ENCODE measurements at places on chromosomes 6 and 20. TPM values are rescaled to one million over a fixed set of nuclear protein-coding genes. Genes with fewer than 3 reads are reported as not detected.

- DNase-seq, result no peak
These were observed 369.4 kb upstream of the HS3ST5 start for GRCh38 chr6:114712129-114712662.

NNAT gene
- polyA plus RNA-seq, result 0.90 TPM

DNA sequence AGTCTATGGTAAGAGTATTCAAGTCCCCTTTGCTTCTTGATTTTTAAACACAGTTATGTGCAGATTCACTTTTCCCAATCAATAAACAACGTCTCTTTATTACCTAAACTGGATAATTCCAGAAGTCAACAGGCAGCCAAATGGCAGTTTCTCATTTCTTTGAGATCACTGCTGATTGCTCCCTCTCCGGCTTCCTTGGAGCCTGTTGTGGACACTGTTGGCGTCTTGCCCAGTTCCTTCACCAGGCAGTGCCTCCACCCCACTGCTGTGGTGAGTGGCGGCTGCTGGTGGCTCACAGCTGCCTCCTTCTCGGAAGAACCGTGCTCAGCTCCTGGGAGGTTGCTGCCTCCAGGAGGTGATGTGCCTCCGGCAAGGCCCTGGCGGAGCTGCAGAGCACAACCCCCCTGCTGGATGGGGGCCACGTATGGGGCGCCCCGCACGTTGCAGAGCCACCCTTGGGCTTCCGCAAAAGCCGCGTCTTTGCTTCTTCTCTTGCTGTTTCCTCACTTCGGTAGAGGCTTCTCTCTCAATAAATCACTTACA is 105.1 kb upstream of the CNKSR3 start:
- DNase-seq, result peak; percentile 77

HLA-DOA gene
- polyA plus RNA-seq, result not detected

MKKS gene
- polyA plus RNA-seq, result 17.8 TPM

GRCh38 chr20:57610261-57610952 is 9.8 kb downstream of the ZBP1 start:
- DNase-seq, result no peak

SLC17A9 gene
- 23.2 TPM for polyA plus RNA-seq

DNA sequence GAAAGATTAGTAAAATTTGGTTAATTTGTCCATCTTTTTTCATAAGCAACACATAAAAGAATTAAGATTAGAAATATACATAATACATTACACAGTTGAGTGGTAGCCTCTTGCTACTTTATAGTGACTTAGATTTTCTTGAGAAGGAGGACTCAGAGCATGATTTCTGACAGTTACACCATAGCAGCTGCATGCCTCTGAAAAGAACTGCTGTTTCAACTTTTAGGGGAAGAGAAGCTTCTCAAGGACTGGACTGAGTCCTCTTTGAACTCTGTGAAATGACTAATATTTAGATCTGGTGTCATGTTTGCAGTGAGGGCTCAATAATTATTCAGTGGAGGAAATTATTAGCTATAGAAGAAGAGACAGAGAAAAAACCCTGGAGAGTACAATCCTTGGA is 272.5 kb downstream of the BTBD9 start:
- DNase-seq, result no peak

GRCh38 chr6:123636782-123637181 is at the start of gene TRDN:
TSS of gene TRDN (minus strand) at chr6:123636950. CDS start at chr6:123636775, 175 bp downstream.
- DNase-seq, result no peak

DNA sequence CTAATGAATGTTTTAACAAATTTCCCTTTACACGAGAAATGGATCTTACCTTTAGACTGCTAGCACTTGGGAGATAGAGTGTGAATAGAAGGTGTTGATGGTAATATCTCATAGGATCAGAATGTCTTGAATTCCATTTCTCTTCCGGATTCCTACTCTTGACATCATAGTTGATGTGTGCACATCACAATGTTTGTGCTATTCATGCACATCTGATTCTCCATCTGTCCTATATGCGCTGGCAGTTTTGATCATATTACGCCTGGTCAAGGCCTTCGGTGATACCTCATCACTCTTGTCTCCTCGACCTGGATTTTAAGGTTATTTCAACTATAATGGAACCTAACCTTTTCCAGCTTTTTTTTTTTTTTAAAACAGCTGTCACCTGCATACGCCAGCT is 16.8 kb upstream of the ACAT2 start:
- DNase-seq, result no peak

KHDC1L gene
- polyA plus RNA-seq, result not detected

GRCh38 chr20:24769878-24770627 is 179.0 kb upstream of the CST7 start:
- no peak for DNase-seq

CLDN20 gene
- polyA plus RNA-seq, result not detected

DNA sequence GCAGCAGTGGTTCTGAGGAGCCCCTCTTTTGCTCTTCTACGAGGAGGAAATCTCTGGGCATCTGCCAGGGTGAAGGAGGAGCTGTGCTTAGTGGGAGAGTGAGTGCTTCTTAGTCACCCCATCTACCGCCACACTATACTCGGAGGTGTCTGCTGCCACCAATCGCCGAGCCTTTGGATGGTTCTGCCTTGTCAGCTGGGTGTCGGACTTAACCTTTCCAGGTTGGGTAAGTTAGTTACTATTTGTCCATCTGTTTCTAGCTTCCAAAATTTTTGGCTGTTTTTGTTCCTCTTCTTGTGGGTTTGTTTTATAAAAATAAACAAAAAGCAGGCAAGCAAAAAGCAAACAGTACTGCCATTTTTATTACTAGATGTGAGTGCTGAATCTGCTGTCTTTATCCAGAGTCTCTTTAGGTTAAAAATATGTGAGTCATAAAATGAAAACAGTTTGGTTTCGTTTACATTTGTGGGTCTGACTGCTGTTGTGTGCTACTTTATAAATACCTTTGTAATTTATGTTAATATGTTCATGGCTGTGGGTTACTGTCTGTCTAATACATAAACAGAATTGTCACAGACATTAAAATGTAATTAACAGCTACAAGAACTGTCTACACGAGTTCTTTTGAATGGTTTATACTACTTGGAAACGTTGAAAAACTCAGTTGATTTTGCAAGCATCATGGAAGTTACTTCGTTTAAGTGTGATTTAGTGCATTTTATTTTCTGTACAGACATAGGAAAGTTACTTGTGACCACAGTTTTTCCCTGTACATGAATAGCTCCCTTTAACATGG is 89.2 kb downstream of the ARID1B start:
- DNase-seq, result no peak

DNA sequence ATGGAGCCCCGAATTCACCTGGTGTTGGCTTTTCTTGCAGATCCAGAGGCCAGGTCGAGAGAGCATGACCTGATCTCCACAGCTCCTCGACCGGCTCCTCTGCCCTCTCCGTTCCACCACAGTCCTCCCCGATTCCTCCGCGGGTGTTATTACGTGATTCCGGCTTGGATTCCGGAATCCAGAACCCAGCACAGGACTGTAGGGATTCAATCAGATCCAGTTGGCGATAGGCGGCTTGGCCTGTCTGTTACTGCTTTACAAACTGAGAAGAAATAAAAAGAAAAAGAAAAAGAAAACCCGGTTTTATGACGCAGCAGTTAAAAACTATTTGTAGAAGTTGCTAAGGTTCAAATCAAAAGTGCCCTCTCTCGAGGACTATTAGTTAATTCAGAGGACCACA is 222.7 kb downstream of the EYA2 start:
- peak; percentile 10 for DNase-seq

GRCh38 chr6:134609716-134610261 is 291.9 kb upstream of the SGK1 start:
- DNase-seq, result no peak

- DNase-seq, result peak; percentile 30
These were observed 56.3 kb upstream of the TULP1 start for GRCh38 chr6:35569011-35569461.

DNA sequence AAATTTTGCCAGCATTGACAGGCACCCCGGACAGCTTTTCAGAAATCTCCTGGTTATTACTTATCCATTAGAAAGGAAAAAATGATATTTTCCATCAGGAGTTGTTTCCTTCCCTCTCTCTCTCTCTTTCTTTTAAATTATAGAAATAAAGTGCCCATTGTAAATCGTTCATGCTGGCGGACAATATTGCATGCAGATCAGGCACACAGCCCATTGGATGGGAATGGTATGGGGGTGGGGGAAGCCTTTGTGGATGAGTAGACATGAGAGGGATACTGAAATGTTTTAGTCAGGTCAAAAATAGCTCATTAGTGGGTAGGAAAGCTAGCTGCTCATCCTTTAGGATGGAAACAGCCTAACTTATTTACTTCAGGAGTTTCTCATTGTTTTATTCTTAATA is 764.9 kb upstream of the MMS22L start:
- no peak for DNase-seq

GRCh38 chr6:4299476-4299875 is 164.1 kb upstream of the ECI2 start:
- peak; percentile 32 for DNase-seq

DNA sequence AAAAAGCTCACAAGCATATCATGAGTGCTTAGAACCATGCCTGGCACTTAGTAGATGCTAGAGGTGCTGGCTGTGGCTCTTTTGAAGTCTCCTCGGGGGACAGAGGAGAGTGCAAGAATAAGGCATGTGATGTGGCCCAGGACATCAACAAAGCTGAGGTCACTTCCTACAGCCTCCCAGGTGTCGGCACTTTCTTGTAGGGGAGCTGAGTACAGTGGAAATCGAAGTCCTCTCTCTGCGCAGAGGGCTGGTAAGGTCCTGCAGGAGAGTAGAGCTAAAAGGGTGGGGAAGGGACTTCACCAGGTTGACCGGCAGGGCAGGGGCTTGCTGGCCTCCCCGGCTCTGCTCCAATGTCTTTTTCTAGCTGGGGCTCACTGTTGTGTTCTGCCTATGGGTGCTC is 11.2 kb downstream of the SLC13A3 start:
- no peak for DNase-seq

DNA sequence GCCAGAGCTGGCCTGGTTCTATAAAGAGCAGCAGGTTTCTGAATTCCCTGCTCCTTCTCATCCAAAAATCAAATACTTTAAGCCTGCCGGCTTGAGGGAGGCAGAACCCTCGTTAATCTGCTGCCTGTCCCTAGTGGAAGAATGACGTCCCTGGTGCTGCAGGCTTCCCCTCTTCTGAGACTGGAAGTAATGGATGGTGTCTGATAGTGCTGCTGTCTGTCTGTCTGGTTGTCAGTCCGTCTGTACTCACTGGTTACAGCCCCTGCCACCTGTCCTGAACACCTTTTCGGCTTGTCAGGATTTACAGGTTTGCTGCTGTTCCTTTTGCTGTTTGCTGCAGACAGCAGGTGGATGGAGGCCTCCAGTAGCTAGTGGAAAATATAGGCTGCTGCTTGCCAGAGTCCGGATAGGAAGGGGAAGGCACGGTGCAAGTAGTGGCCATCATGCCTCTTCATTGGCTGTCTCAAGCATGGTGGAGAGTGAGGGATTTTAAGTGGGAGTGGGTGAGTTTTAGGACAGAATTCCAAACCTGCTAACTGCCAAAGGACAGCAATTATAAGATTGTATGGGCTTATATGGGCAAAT is 2.5 kb downstream of the RIMS1 start:
- no peak for DNase-seq

DNA sequence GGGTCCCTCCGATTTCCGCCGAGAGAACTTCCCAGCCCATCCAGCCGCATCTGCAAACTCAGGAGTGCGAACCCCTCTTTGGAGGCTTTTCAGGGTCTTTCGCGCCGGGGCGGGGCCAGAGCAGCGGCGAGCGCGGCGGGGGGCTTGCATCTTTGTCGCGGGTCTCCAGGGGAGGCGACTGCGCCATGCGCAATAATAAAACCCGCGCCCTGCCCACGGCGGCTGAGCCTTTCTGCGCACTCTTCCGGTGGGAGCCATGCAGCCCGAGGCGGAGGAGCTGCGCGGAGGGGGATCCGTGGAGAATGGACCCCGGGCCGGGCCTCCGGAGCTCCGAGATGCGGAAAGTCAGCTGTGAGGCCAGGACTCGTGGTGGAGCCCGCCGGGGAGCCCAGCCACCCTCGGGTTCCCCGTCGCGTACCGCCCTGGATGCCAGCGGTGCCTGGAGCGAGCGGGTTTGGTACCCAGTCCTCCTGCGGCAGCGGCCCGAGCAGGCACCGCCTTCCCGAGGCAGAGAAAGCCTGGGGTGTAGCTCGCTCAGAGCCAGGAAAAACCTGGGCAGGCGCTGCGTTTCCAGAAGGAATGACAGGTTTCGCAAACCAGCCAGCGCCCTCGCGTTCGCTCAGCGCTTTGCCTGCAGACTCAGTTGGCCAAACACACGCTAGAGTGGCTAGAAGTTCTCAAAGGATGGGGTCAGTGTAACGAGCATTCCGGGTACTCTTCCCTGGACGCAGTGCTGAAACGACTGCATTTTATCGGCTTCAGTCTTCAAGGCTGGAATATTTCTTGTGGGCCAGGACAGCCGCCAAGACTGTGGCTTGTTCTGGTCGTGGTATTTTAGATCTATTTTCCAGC is 1.2 kb downstream of the AKAP12 start:
- DNase-seq, result peak; percentile 72
